ENCODE measurements at places on chromosomes 16 and 17.

DNA sequence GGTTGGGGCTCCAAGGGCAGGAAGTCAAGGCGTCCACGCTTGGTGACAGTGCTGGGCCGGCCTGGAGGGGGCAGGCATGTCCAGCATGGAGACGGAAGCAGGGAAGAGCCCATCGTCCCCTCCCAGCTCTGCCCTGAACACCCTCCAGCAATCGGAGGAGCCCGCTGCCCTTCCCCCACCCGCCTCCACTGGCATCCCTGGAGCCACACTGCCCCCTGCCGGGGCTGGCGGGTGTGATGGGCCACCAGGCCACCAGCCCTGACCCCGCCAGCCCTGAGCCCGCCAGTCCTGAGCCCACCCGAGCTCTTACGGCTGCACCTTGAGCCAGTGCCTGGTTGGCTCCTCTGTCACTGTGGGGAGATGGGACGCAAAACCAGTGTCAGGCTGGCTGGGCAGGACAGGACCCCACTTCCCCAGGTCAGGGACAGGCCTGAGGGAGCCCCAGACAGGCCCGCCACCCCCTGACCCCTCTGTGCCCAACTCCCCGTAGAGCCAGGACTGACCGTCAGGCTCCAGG, 4.1 kb upstream of the CDH15 start:
- DNase-seq: peak; percentile 55

DNA sequence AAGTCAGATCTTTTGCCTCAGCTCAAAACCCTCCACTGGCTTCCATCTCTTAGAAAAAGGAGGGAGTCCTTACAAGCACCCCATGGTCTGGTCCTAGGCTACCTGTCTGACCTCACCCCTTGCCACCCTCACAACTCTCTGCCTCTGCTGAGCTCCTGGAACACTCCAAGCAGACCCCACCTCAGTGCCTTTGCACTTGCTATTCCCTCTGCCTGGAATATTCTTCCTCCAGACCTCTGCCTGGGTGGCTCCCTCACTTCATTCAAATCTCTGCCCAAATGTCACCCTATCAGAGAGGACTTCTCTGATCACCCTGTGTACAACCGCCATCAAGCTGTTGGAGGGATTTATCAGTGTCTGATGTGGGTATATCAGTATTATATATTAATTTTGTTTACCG, 37.4 kb downstream of the PMFBP1 start:
- no peak for DNase-seq

DNA sequence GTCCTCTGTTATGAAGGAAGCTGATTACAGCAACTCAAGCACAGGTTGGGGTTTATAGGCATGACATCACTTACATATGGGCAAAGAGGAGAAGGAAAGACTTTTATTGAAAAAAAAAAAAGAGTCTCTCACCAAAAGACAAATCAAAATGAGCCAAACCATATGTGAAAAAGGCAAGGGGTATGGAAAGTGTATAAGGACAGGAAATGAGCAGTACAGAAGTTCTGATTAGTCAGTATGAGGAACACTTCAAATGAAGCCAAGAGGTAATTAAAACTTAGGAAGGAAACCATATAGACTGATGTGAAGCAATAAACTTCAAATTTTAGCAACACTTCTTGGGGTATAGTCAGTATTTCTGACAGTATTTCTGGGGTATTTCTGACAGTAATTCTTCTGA, 1372.6 kb downstream of the CDH11 start:
- no peak for DNase-seq

DNA sequence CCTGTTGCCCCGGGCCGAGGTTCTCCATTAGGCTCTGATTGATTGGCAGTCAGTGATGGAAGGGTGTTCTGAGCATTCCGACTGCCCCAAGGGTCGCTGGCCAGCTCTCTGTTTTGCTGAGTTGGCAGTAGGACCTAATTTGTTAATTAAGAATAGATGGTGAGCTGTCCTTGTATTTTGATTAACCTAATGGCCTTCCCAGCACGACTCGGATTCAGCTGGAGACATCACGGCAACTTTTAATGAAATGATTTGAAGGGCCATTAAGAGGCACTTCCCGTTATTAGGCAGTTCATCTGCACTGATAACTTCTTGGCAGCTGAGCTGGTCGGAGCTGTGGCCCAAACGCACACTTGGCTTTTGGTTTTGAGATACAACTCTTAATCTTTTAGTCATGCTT, 74.2 kb downstream of the HAPSTR1 start:
- no peak for DNase-seq

- DNase-seq: no peak
These were observed 254.4 kb downstream of the PHKB start for GRCh38 chr16:47715442-47716083.

- no peak for DNase-seq
These were observed 17.9 kb upstream of the SPDYE4 start for GRCh38 chr17:8776248-8776647.

- no peak for DNase-seq
These were observed 11.9 kb downstream of the ITGAM start for GRCh38 chr16:31271621-31272190.

GRCh38 chr17:4591529-4591928, 7.2 kb downstream of the SMTNL2 start:
- DNase-seq: peak; percentile 25

DNA sequence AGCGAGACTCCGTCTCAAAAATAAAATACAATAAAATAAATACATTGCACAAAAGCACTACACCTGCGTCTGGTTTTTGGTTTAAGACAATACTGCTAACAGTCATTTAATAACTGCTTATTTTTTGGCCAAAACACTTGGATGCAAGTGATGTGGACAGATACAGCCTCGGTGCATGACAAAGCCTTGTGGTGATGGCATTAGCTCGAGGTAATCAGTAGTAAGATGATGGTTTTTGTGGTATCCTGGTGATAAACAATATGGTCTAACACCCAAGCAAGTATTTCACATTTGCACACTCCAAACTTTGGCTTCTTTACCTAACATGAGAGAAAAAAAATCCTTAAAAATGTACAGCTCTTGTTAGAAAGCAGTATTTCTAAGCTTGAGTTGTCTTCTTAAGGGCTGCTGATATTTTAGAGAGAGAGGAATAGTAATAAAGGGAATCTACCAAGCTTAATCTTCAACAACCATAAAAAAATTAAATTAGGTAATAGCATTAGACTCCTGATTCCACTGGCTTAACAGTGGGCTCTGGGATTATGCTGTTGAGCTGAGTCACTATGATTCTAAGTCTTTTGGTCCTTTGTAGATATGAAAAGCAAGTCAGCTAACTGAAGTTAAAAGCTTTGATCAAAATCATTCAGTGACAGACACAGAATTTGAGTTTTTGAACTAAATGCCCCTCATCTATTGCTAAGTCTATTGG, 111.1 kb downstream of the VPS53 start:
- no peak for DNase-seq

DNA sequence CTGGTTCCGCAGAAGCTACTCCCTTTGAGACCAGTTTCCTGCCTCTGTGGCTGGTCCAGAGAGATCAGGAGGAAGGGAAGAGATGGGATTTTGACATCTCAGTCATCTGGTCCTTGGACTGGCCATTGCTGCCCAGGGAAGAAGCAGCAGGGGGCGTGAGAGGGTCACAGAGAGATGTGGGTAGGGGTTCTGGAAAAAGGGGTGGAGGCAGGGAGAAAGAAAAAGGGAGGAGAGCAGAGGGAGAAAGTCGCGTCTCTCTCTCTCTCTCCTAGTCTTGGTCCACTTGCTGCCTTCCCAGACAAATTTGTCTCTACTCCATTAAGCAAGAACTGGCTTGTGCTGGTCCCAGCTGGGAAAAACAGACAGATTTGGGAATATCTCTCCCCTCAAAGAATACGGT, 4.4 kb downstream of the SHBG start:
- DNase-seq: peak; percentile 28

DNA sequence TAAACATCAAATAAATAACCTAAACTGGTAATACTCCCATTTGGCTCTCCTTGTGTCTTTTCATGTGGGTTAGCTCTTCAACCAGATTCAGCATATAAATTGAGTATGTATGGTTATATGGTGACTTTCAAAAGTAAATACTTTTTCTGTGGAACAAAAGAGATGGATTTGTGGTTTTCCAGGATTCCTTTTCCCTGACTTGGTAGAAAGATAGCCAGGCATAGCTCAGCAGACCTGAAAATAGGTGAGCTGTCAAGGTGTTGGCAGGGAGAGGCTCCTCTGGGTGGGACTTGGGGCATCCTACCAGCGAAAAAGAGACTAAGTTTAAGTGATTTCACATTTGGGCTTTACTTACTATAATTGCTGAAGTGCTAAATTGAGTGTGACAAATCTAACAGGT, 80.3 kb downstream of the FTO start:
- peak; percentile 73 for DNase-seq

- DNase-seq: no peak
These were observed 112.4 kb upstream of the CDH5 start for GRCh38 chr16:66254106-66254505.

GRCh38 chr17:50130559-50131305, 772 bp upstream of the SAMD14 start:
- DNase-seq: no peak

DNA sequence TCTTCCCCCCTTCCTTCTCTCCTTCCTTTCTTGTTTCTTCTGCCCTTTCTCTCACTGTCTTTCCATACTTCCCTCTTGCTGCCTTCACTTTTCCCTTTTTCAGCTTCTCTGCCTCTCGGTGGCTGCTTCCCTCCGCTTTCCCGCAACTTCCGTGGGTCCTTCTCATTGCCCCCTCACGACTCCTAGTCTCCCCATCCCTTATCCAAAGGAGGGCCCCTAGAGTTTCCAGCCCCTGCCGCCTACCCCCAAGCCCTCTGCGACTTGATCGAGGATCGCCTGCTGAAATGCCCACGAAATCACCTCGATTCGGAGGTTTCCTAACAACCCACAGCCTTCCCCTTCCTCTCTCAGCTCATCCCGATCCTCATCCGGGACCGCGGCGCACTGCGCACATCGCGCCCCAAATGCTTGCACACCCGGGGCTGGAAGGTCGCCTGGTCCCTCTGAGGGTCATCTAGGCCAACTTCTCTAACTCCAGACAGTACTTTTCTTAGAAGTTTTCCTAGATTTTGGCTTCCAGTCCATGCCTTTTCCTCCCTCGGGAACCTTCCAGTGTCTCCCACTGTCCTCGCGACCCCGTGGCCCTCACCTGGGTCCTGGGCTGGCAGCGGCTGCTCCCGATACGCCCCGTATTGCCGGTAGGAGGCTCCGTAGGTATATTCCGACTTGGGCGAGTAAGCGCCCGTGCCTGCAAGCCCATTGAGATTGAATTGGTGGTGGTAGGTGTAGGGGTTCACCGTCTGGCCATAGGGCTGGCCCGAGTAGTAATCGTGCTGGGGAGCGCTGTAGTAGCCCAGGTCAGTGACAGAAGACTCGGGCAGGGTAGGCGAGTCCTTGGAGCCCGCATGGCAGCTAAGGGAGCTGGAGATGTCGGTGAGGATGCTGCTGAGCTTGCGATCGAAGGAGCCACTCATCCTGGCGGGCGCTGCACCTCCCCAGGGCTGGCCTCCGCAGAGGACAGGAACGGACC, 654 bp downstream of the DLX3 start:
- DNase-seq: no peak

- peak; percentile 73 for DNase-seq
These were observed 47.0 kb upstream of the FBXO47 start for GRCh38 chr17:39014044-39014794.

GRCh38 chr17:78269955-78270381, 38.5 kb downstream of the TMEM235 start:
- DNase-seq: no peak

DNA sequence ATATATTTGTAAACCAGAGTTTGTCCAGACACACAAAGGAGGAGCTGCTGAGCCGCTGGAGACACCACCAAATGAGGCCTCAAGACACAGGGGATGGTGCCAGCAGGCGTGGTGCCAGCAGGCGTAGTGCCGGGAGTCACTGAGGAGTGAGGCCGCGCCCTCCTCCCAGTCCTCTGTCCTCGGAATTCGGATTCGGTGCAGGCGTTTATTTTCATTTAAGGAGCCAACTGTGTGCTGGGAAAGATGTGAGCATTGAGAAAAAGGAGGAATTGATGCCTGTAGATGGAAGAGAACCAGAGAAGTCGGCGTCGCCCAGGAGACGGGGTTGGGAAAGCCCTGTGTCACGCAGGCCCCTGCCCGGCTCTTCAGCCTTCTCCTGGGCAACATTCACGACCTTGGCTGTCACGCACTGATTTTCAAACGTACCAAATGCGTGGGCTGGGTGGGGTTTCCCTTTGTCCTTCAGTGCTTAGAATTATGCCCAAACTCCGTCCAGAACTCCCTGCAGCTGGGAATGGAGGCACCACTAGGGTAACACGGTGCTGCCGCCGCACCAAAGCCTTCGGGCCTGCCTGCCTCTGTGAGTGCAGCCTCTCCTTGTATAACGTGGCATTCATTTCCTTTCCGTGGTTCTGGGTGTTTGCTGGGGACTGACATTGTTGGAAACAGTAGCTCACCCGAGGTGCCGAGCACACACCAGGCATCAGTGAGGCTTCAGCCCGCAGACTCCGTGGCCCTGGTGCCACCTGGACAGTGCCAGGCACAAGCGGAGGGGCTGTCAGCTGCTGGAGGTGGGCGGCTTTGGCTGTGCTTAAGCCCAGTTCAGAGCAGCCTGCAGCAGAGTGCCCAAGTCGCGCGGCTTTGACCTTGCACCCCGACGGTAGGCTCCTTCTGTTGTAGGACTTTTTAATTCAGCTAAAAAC, 49.0 kb upstream of the CHMP6 start:
- peak; percentile 97 for DNase-seq

DNA sequence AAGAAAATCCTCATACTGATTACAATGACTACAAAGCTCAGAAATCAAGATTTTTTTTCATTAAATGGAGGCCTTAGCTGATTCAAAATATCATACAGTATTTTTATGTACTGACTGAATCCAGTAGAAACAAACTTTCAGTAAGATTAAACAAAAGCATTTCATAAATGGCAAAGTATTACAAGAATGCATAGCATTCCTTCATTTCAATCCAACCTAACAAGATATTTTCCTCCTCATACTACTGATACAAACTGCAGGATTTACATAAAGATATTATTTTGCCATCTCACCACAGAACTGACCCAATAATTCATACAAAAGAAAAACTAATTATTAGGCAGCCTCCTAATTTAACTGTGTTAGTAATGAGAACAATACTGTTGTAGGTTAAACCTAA, 6.2 kb upstream of the KANSL1 start:
- peak; percentile 45 for DNase-seq

DNA sequence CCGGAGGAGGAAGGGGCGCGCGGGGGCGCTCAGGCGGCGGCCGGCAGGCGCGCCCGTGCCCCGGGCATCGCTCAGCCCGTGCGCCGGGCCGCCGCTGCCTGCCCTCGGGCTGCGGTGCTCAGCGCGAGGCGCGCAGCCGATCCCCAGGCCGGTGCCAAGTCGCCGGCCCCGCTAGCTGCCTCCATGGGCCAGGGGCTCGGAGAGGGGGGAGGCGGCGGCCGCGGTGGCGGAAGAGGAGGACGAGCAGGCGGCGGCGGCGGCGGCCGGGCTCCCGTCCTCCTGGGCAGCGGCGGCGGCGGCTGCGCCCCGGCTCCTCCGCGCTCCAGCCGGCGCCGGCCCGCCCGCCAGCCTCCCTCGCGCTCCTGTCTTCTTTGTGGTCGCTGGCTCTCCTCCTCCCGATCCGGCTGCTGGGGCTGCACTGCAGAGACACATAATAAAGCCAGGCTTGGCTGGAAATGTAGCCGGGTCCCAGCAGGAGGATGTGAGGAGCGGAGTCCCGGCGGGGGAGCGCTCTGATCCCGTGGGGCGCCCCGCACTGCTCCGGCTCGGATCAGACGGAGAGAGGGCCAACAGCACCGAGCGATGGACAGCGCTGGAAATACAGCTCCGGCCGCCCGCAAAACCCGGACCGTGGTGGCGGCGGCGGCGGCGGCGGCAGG, 889 bp upstream of the ZNF423 start:
- peak; percentile 87 for DNase-seq

Measured in fibroblast of lung (primary cell).